ENCODE measurements at places on chromosomes 3 and 15.

DNA sequence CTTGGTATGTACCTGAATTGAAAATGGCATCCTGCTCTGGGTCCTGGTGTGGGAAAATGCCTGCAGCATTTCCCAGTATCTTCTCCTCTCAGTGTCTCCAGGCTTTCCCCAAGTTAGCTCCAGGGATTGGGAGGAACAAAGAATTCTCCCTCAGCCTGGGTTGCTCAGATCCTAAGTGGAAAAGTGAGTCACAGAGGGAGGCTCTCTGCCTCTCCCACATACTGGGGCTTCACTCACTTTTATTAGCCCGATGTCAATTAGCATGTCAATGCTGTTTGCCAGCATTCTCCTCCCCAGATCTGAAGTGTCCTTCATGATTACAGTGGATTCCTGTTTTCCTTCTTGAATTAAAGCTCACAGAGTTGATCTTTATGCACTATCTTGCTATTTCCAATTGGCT is 655.0 kb downstream of the EPHA3 start:
- no peak for DNase-seq

GRCh38 chr15:91780387-91780786 is 73.1 kb upstream of the SLCO3A1 start:
- DNase-seq: no peak

- DNase-seq: no peak
These were observed 64.6 kb downstream of the LYZL4 start for GRCh38 chr3:42345811-42346210.

DNA sequence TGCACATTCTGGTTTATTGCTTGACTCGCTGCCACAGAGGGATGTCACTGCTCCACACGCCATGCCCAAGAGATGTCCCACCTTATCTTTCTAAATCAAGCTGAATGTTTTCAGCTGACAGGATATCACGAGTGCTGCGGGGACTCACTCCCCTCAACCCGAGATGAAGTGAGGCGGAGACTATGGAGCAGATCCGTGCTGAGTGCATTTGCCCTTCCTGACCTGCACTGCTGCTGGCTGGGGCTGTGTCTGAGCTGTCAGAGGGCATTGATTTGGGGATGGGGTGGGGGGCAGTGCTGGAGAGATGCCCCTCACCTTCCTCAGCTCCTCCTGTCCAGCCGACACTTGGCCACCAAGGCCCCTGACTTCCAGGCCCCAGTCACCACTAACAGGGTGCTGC is 40.5 kb upstream of the CSPG4 start:
- DNase-seq: no peak

DNA sequence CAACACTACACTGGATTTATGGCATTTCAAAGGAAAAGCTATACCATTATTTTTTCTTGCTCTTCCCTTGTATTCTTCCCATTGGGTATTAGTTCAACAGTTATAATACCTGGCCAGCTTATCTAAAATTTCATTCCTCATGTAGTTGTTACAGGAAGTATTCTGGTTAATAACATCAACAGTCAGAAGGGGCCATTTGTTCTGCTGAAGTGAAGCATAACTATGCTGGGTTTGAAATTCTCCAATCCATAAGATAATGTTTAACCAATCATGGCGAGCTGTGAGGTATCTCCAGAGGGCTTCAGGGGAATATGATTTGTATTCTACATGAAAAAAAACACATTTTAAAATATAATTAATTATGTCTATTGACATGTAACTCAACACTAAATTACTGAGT is 43.4 kb downstream of the SPG11 start:
- no peak for DNase-seq

DNA sequence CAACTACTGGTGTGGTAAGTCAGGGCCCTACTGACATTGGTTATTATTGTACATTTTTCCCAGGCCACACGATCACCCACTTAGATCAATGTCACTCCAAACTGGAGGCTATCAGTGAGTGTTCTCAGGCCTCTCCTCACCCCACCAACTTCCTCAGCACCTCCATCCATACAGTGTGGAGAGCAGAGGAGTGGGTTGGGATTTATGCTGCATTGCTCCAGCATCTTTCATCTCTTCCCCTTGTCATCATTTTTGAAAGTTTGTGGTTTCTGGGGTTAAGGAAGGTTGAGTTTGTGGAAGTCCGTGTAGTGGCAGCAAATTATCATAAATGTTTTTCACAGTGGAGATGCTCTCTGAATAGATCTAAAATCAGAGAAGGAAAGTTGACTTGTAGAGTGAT is 60.2 kb downstream of the TLNRD1 start:
- no peak for DNase-seq

GRCh38 chr3:27471923-27472550 is 12.1 kb downstream of the SLC4A7 start:
- no peak for DNase-seq

DNA sequence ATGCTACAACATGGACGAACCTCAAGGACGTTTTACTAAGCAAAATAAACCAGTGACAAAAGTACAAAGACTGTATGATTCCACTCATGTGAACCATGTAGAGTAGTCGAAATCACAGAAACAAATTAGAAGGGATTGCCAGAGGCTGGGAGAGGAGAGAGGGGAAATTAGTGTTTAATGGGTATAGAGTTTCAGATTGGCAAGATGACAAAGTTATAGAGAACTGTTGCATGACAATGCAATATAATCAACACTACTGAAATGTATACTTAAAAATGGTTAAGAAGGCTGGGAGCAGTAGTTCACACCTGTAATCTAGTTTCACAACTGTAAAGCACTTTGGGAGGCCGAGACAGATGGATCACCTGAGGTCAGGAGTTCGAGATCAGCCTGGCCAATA is 36.9 kb downstream of the PLS1 start:
- no peak for DNase-seq

GRCh38 chr15:70064441-70064840 is 33.3 kb downstream of the TLE3 start:
- DNase-seq: no peak

DNA sequence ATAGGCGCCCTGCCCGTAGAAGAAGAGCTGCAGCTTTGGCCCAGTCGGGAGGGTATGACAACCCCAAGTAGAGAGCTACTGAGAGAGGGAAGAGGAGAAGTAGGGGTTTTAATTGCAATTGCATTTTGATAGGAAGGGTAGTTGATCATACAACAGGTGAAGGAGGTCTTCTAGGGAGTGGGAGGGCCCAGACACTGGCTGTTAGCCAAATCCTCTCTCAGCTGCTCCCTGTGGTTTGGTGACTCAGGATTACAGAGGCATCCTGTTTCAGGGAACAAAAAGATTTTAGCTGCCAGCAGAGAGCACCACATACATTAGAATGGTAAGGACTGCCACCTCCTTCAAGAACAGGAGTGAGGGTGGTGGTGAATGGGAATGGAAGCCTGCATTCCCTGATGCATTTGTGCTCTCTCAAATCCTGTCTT is 408.9 kb upstream of the THBS1 start:
- DNase-seq: peak; percentile 29

DNA sequence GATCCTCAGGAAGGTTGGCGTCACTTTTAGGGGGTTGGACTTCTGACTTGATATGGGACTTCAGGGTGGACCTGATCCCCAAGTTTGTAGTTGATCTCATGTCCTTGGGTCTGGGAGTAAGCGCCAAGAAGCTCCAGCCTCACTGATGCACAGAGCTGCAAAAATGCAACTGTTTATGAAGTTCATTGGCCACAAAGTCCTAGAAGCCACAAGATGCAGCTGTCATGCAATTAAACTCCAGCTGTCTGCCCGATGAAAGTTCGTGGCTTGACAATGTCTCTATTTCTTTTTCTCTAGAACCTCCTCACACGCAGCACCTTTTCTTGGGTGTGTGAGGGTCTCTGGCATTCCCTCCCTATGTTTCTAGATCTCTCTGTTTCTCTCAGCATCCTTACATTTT is 9.2 kb upstream of the ACAN start:
- DNase-seq: no peak

GRCh38 chr15:31062911-31063310 is 38.6 kb downstream of the TRPM1 start:
- no peak for DNase-seq

GRCh38 chr3:13015286-13016082 is 57.7 kb downstream of the IQSEC1 start:
- DNase-seq: no peak

DNA sequence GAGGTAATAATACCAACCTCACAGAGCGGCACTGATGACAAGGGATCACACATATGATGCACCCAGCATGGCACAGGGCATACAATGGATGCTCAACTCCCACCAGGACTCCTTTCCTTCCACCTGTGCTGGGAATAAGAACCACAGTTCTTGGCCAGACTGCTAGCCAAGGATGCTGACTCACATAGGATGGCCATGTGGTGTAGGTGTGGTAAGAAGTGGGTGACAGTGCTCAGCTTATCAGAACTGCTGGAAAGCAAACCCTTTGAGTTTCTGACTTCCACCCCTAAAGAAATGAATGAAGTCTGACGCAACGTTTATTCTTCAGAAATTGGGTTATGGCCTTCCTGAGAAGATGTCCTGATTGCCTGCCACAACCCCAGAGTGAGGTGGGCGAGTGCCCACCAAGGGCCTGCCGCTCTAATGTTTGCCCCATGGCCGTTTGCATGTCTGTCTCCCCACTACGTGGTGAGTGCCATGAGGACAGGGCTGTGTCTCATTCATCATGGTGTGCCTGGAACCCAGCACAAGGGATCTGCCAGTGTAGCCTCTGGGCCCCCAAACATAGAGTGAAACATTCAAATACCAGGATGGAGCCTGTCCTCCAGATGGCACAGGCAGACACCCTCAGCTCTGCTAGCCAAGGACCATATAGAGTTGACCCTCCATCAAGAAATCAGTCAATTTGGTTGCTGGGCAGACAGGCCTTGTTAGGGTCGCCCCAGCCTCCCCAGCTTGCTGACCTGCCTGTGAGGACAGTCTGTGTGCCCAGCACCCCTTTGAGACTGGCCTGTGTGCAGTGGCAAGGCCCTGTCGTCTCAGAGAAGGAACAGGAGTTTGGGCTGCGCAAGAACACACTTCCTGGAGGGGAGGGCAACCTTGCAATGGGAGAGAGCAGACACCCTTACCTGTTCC is 57.6 kb upstream of the SLCO2A1 start:
- DNase-seq: no peak

DNA sequence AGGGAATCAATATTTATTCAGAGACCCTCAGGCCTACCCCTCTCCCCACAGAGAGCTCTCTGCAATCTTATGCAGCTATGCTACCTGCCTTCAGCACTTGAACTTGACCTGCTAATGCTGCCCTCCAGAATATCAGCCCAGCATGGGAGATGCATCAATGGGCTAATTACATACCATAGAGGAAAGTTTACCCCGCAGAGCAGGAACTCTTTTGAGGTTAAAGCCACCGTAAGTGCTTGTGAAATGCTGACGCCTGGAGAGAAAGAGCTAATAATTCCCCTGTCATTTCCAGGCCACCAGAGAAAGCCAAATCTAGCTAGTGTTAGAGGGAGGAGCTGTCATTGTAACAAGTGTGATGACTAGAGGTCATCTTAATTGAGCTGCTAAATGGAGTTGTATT is 127.5 kb downstream of the CHST2 start:
- DNase-seq: no peak

DNA sequence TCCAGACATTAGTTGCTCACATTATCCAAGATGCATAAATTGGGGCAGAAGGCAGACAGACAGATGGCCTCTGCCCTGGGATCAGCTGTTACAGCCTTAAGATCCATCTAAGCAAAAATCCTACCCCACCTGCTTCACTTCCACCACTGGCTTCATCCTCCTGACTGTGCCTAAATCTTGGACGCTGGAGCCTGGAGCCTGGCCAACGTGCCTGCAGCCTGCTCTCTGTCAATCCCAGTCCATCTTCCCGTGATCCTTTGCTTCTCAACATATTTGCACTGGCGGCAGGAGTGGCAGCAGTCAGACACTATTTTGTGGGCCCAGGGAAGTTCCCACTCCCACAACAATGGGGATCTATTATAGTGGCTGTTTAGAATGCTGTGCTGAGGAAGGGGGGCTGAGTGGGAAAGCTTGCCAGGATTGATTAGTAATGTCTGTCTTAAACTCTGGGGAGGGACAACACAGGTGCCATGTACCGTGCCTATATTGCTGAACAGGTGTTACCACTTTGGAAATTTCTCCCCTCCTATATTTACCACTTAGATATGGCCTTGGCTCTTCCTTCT is 121.2 kb downstream of the MEGF11 start:
- DNase-seq: no peak
